Bronchial epithelial cell (primary cell): ENCODE measurements at places on chromosomes 3 and 15.

GRCh38 chr3:4225005-4225471, 78.1 kb upstream of the SETMAR start:
- no peak for DNase-seq

DNA sequence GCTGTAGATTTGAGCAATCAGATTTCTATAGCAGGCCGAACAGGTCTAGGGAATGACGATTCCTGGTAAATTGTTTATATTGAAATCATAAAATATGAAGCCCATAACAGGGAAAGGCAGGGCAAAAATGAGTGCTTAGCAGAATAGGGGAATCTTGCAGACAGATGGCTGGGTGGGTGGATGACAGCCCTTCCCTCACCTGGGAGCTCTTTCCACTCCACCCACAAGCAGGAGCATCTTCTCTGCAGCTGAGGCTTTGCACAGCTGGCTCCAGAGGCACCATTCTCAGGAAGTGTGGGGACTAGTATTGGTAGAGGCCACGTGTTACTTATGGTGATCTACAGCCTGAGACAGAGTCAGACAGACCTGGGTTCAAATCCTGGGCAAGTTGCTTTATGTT, 55.9 kb upstream of the SYN2 start:
- DNase-seq = no peak

DNA sequence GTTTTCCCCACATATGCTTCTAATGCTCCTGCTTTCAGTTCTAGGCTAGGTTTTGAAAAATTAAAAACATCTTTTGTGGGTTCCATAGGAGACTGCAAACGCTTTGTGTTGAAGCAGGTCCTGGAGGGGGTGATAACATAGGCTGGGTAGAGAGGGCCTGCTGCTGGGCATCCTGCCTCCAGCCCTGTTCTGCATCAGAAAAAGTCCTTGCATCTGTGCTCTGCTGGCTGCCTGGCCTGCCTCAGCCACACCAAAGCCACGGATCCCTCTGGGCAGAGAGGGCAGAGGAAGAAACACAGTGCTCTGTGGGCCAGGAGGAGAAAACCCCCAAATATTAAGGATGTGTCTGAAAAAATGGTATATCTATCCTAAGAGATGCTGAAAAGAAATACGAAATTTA, 3.9 kb upstream of the ARPP21 start:
- no peak for DNase-seq

- no peak for DNase-seq
Observed at GRCh38 chr3:188754267-188754666, 417.5 kb upstream of the TPRG1 start.

- no peak for DNase-seq
Observed at GRCh38 chr15:25805031-25805430, 58.1 kb downstream of the ATP10A start.

DNA sequence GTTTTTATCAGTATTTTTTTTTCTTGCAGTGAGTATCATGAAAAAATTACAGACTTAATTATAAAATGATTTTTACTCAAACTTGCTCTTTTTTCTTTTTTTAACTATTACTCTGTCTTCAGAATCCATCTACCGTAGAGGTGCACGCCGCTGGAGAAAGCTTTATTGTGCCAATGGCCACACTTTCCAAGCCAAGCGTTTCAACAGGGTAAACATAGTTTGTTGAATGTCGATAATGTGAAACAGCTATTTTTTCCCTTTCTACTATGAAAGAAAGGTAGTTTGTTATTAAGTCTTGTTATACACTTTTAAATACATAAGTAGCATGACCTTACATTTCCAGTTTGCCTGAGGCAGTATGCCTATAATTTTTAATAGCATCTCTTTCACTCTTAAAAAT, 45.6 kb downstream of the PRKCI start:
- no peak for DNase-seq

DNA sequence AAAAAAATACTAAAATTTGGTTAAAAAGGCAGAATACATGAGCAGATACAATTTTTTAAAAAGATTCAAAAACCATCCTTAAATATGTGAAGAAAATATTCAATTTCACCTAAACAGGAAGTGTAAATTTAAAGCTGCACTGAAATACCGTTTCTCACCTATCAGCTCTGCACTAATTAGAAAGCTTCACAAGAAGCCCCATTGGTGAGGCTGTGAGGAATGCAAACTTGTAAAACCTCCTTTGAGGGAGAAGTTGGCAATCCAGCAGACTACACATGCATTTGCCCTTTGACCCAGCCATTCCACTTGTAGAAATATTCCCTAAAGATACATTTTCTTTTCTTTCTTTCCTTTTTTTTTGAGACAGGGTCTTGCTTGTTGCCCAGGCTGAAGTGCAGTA, 18.8 kb downstream of the BLM start:
- no peak for DNase-seq

GRCh38 chr3:129633751-129634481, 27.4 kb upstream of the PLXND1 start:
- DNase-seq = no peak

DNA sequence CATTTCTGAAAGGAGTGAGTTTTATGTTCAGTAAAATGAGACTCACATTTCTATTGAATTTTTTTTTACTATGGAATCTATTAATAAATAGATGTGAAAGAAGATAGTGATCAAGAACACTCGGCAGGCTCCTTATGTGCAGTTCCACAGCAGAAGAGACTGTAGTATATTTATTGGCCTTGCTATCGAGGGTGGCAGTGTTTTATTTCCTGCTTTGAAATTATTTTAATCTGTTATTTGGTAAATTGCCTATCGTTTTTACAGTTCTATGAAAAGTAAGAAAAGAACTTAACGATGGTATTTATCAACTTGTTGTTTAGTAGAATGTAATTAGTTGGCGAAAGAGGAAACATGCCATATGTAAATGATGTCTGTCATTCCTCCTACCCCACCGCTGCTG, 238.3 kb downstream of the NLGN1 start:
- no peak for DNase-seq

DNA sequence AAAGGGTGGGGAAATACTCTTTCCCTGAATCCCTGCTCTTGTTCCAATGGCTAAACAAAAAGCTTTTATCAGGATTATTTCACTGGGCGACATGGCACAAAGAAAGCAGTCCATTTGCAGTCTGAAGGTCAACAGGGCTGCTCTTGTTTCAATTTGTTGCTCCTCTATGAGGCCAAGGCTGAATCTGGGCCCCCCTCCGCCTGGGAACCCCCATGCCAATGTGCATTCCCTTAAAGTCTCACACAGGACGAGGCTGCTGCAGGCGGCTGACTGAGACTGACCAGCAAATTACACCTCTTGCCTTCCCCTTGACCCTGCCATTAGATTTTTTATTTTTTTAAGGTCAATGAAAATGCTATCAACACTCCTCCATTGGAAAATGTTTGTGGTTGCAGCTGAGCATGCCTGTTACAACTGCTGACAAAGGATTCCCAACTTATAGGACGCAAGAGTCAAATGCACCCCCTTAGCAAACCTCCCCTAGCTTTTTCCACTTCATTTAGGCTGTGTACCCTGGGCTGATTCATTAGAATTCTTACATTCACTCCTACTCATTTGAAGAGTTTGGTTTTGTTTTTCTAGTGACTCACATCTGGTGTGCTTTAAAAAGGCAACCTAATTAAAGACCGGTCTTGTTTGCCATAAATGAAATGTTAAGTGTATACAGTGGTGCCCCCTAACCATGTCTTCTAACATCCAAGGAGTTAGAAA, 60.8 kb upstream of the ARHGEF3 start:
- DNase-seq = peak; percentile 89

DNA sequence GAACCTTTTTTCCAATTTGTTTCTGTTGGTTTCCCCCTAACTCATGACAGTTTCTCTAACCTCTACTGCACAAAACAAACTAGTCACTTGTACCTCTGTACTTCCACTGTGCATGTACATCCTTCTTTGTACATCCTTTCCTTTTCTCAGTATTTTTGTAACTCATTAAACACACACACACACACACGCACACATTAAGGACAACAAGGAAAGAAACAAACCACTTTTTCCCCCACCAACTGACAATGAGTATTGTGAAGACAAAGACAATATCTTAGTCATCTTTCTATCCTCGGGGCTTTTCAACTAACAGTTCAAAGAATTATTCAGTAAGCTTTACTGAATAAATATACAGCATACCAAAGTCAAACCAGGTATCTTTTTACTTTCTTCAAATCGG, 170.5 kb downstream of the VPS13C start:
- peak; percentile 60 for DNase-seq

DNA sequence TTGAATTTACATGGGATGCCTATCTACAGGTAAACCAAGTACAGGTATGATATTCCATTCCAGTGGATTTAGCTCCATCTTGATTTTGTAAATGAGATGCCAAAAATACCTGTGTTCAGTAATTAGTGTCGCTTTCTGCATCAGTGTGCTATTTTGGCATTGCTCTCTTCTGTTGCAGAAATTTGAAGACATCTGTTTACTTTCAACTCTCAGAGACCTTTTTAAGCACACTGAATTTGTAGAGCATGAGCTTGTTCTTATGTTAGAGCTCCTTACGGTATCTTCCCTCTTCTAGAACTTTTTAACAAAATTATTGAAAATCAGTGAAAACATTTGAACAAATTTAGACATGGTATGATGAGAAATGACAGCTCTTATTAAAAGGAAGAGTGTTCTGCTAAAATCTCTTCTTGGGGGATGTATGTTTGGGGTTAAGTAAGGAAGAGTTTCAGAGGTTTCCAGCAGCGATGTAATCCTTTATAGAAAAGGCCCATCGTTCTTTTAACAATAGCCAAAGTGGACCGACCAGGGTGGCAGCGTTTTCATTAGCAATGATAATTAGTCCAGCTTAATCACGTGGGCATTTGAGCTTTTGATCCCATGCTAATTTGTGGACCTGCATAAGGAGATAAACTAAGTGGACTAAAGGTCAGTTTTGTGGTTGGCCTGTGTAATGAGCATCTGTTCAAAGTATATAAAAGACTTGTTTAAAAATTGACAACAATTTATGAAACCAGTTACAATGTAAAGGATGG, 385.4 kb downstream of the PTPRG start:
- DNase-seq = no peak

- no peak for DNase-seq
Observed at GRCh38 chr15:43975770-43976169, 149.0 kb downstream of the WDR76 start.

GRCh38 chr3:87488765-87489164, 212.4 kb upstream of the POU1F1 start:
- no peak for DNase-seq

- DNase-seq = no peak
Observed at GRCh38 chr15:27137127-27137526, 166.1 kb downstream of the GABRG3 start.

DNA sequence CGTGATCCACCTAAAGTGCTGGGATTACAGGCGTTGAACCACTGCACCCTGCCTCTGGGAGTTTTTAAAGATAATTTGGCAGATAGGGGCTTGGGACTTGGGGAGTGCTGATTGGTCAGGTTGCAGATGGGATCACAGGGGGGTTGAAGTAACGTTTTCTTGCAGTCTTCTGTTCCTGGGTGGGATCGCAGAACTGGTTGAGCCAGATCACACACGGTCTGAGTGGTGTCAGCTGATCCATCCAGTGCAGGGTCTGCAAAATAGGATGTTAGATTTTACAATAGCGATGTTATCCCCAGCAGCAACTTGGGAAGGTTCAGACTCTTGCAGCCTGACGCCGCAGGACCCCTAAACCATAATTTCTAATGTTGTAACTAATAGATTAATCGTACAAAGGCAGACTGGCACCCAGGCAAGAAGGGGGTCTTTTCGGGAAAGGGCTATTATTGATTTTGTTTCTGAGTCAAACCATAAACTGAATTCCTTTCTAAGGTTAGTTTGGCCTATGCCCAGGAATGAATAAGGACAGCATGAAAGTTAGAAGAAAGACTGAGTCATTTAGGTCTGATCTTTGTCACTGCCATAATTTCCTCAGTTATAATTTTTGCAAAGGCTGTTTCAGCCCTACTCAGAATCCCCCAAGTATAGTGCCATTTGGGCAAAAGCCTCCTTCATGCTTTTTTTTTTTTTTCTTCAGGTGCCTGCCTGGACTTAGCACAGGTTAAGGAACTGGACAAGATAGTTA, 1.5 kb upstream of the CA12 start:
- peak; percentile 46 for DNase-seq

DNA sequence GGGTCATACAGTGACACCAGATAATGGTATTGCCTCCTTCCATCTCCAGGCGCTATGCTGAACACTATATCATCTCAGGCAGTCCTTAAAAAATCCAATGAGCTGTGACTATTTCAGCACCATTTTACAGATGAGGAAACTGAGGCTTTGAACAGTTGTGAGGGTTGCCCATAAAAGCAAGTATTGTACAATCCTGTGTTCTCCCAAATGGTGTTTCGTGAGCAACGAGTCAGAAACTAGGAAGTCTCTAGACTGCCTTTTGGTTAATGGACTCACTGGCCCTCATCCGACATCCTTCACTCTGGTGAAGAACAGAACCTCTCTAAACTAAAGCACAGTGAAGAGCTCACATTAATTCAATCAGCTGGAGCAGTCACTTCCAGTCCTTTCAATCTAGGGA, 61.8 kb downstream of the ATP8B4 start:
- no peak for DNase-seq
